ENCODE measurements at places on chromosomes 11 and 22. TPM values are rescaled to one million over a fixed set of nuclear protein-coding genes. Genes with fewer than 3 reads are reported as not detected.

- no peak for DNase-seq
Observed at GRCh38 chr11:17013548-17014320, 480 bp downstream of the PLEKHA7 start.

Gene ALDH3B2
- total RNA-seq: under 0.01 TPM

Gene TMPRSS13
- total RNA-seq: 0.54 TPM

Gene C22orf42
- total RNA-seq: not detected

Gene POTEH
- not detected for total RNA-seq

DNA sequence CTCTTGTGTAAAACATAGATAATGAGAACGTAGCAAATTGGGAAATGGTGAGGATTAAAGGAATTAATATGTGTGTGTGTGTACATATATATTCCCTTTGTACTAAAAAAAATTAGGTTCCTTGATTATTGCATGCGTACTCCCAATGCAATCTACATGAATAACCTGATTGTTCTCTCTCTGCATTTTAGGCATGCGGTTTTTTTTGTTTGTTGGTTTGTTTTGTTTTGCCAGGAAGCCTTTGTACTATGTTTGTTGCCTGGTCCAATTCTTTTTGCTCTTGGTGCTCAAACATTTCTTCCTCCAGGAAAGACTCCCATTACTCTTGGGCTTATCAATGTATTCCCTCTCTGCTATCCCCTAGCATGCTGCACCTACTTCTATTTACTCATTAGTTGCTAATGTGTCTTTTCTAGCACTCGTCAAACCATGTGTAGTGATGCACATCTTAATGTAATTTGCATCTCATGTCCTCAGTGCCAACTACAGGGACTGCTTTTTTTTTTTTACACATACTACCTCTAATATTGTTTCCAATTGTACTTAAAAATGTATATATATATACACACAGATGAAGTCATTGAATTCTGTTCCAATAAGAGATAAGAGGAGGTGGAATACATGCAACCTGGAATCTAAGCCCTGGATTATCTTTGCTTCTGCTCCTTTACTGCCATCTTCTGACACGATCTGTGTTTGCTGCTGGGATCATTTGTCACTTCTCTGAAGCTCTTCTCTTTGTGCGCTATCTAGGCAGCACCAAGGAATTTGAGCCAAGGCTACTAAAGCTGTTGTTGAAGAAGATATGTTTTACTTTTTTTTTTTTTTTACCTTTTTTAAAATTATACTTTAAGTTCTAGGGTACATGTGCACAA, 197.2 kb upstream of the ANO3 start:
- no peak for DNase-seq

DNA sequence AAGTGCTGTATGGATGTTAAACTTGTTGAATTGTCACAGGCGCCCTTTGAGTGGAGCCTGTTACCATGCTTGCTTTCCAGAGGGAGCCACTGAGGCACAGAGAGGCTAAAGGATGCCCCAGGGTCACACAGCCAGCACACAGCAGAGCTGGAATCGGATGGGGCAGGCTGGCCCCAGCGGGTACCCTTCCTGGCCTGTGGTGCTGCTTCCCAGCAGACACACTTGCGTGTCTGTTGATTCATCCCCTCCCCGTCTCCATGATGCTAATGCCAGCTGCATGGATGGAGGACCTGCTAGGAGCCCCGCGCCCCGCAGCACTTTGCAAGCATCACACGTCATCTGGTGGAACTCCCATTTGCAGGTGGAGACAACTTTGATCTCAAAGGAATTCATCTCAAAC, 52.4 kb upstream of the SHISAL1 start:
- no peak for DNase-seq

- DNase-seq: no peak
Observed at GRCh38 chr11:36791957-36792356, 193.9 kb upstream of the RAG2 start.

Gene ANGPTL5
- not detected for total RNA-seq

- DNase-seq: no peak
Observed at GRCh38 chr11:69309631-69310280, 15.8 kb downstream of the MYEOV start.

- DNase-seq: no peak
Observed at GRCh38 chr11:67265633-67266448, 432 bp upstream of the GRK2 start.

DNA sequence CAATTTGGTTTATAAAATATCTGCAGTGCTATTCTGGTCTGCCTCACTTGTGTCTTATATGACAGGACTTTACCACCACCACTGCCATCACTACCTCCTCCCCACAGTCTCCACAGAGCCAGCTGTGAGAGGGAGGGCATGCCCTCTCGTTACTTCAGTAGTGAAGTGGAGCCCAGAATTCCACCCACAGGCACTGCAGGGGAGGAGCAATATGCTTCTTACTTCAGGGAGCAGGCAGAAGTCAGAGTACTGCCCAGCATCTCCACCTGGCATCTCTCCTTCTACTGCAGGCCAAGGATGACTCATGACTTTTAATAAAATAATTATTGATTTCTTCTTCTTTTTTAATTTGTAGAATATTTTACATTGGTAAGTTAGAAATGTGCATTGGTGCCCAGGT, 255.5 kb downstream of the DYNC2H1 start:
- DNase-seq: no peak

Gene TBC1D22A
- total RNA-seq: 16.7 TPM

DNA sequence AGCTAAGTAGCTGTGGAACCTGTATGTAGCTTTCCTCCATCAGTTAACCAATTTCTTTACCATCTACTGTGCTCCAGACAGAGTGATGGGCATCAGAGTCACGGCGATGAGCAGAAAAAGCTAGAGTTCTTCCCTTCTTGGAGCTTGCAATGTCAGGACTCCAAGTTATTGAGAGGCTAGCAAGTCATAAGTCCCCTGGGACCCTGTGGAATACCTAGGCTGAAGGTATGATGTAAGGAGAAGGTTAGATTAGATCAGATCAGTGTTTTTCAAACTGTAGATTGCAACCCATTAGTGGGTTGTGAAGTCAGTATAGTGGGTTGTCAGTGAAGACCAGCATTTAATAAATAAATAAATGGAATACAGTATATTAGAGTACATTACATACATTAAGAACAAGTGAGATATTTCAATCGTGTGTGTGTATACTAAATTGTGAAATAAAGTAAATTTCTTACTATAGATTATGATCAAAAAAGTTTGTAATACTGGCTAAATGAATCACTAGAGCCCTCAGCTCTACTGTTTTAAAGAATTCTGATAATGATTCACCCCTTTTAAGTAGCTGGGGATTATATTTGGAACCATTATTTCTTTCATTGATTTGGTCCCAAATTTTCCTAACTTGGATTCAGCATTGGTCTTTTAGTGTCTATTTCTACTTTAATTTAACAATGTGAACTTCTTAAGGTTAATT, 52.3 kb downstream of the RASSF10 start:
- DNase-seq: no peak

GRCh38 chr11:61966734-61967115, 709 bp downstream of the FTH1 start:
- peak; percentile 50 for DNase-seq

GRCh38 chr11:67665541-67666302, 8.7 kb downstream of the ALDH3B2 start:
- no peak for DNase-seq

Gene KDM4E
- total RNA-seq: not detected

DNA sequence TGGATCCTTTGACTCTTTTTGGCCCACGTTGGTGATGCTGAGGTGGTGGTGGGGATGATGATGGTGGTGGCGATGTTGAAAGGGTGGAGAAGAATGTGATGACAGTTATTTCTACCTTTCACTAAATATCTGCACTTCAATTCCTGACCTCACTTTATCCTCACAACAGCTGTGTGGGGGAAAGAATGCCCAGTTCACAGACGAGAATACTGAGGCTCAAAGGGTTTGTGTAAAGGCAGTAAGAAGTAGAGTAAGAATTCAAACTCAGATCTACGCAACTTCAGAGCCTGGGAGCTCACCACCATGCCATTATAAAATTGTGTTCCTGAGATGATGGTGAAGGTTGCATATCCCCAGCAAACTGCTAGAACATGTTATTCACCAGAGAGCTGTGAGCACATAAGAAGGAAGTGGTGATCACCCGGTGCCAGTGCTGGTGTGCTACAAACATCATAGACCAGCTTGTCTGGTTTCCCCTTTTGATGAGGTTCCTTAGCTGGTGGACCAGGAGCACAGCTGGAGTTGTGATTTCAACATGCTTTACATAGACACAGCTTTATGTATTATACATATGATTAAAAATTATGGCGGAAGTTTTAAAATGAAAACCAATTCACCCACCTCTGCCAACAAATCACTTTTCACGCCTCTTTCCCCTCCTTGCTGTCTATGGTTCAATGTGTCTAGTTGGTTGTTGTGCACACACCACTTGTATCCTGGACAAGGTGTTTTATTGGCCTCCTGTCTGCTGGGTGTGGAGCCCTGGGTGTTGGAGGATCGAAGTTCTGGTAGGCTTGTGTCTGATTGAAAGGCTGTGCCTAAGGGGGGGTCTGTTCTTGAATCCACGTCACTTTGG, 6.2 kb downstream of the ST14 start:
- peak; percentile 52 for DNase-seq

DNA sequence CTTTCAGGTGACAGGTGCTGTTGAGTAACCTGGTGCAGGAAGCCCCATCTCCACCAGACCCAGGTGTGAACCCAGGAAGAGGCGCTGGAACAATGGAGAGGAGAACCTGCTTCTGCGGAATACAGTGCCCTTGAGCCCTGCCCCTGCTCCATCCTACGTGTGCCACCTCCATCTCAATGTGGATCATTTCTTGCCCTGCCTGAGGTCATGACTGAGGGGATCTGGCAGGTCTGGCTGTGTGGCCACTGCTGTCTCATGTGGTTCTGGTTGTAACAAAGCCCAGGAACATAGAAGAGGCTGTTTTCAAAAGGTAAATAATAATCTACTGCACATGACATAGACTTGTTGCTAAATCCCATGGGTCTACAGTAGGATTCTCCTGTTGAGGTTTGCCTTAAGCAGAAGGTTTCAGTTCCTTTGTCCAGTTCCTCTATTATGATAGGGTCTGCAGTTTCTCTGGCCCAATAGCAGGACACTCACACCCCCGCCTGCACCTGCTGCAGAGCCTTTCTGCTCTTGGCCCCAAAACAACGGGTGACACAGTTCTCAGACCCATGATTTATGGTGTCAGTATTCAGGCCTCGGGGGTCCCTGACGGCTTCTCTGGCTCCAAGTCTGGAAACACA, 113.5 kb upstream of the IGLL5 start:
- no peak for DNase-seq

GRCh38 chr11:70844387-70844786, 408.0 kb downstream of the SHANK2 start:
- no peak for DNase-seq

Measured in hematopoietic multipotent progenitor cell (in vitro differentiated cells).